ENCODE measurements at places on chromosomes 5 and 9. TPM values are rescaled to one million over a fixed set of nuclear protein-coding genes. Genes with fewer than 3 reads are reported as not detected.

- DNase-seq: no peak
Measured at GRCh38 chr5:94746731-94747124, 128.3 kb downstream of the SLF1 start.

DNA sequence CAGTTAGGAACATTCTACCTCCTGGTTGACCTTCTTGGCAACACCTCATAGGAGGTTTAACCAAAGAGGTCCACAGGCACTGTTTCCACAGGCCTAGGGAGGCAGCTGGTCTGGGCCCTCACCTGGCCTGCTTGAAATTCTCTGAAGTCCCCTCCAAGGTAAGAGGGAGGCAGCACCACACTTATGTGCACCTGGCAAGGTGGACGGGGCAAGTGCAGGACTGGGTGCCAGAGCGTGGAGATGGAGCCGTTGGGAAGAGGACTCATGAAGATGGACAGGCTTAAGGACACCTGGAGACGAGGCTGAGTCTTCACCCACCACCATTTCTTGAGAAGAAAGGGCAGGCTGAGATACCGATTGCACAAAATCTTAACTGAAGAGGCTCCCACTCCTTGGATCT is 6.6 kb upstream of the BARHL1 start:
- DNase-seq: no peak

DNA sequence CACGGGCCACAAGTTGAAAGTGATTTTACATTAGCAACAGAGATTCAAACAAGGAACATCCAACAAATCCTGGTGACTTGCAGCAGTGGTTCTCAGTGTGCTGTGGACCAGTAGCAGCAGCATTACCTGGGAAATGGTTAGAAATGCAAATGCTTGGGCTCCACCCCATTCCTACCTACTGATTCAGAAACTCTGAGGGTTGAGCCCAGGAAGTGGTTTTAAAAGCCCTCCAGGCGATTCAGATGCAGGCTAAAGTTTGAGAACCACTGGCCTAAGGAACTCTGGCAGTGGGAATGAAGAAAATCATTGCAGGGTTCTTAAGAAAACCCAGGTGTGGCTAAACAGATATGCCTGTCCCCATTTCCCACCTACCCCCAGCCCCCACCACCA is 398.8 kb downstream of the ENC1 start:
- DNase-seq: no peak

DNA sequence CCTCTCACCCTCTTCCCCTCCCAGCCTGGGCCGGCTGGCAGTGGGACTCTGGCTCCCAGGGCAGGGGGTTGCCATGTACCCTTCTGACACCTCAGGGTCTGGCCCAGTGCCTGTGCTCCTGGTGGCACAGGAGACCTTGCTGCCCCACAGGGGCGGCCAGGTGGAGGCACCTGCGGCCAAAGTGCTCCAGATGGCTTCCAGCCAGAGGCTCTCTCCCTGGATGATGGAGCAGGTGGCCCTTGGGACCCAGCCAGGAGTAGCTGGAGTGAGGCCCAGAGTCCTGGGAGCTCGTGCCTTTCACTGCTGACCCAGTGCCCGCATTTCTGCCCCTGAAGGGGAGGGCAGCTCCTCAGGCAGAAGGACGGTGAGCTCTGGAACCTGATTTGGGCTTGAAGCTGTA is 87.3 kb downstream of the NTNG2 start:
- DNase-seq: no peak

DNA sequence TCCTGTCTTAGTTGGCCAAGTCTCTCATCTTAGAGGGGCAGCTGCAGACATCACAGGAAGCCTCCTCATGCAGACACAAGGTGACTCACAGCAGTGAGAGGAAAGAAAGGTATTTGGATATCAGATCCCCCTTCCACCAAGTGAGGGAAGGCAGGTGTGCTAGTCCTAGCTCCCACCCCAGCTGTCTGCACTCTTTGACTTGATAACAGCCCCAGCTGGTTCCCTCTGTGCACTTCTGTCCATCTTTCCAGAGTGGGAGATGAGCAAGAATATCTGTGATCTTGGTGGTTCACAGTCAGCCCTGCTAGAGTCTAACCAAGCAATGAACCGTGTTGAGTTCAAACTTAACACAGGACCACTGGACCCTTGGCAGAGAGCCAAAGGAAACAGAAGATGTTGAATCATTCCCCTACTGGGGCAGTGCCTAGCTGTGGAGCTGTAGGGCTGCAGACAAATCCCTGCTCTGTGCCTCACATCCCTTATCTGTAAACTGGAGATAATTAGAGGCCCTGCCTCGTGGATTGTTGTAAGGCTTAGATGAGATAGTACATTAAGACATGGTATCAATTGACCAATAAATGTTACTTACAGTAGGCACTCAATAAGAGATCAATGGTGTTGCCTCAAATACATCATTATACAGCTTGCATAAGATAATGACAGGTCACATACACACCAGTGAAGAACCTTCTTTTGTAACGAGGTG is 39.1 kb downstream of the SH3RF2 start:
- no peak for DNase-seq

- no peak for DNase-seq
Measured at GRCh38 chr9:115653171-115653606, 500.4 kb upstream of the PAPPA start.

DNA sequence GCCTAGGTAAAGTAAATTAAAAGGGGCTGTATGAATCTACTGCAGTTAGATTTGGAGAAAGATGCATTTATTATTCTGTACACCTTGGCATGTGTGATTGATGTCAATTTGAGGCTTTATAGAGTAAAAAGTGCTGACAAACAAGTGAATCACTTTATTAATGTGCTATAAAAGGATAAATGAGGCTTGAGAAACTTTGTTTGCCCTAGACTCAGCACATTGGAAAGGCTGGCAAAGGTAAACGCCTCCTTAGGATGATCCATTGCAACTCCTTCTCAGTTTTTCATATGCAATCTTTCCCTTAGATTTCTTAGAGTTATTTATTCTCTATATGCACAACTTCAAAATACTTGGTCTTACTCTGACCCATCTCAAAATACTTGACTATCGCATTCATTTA is 369.0 kb downstream of the HINT1 start:
- DNase-seq: no peak

- DNase-seq: no peak
Measured at GRCh38 chr5:93421468-93421867, 159.6 kb downstream of the NR2F1-AS1 start.

GRCh38 chr5:59760785-59761348 is 132.7 kb downstream of the PDE4D start:
- no peak for DNase-seq

CCNJL gene
- total RNA-seq: 0.09 TPM

DAB2IP gene
- 0.75 TPM for total RNA-seq

PHF24 gene
- 0.13 TPM for total RNA-seq

BSPRY gene
- 1.3 TPM for total RNA-seq

ANKRD34B gene
- total RNA-seq: not detected

TMC1 gene
- not detected for total RNA-seq

NUTM2F gene
- total RNA-seq: not detected

STKLD1 gene
- 0.37 TPM for total RNA-seq

UBE2B gene
- 64.4 TPM for total RNA-seq
